WTC11 (cell line): ENCODE measurements at places on chromosomes 6 and 20. TPM values are rescaled to one million over a fixed set of nuclear protein-coding genes. Genes with fewer than 3 reads are reported as not detected.

DNA sequence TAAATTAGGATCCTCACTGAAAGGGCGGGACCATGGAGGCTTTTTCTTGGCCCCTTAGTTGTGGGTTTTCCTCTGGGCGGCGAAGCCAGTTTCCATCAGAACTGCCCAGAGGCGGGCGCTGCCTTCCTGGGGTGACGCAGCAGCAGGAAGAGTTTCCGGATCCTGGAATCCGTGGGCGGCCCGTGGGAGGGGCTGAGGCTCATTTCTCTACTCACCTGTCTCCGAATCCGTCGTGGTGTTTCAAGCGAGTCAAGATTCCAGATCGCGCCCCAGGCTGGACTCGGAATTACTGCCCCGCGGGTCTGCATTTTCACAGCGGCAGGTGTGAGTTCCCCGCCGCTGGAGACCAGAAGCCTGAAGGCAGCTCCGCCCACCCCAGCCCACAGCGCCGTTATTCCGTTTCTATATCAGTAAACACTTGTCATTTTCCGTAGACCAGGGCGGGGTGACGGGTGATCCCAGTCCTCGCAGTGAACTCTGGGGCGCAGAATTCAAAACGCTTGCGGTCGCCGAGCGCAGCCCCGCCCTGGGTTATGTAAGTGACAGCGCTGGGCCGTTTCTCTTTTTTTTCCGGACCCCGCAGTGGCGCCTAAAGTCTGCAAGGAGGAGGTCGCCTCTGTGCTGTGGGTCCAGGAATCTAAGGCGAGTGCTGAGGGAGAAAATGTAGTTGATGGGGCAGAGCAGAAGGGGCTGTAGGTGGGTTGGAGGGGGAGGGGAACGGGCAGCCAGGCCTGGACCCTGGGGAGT is 27.2 kb upstream of the POU5F1 start:
- peak; percentile 70 for DNase-seq

GRCh38 chr6:55777469-55777868 is 97.9 kb downstream of the BMP5 start:
- no peak for DNase-seq

DNA sequence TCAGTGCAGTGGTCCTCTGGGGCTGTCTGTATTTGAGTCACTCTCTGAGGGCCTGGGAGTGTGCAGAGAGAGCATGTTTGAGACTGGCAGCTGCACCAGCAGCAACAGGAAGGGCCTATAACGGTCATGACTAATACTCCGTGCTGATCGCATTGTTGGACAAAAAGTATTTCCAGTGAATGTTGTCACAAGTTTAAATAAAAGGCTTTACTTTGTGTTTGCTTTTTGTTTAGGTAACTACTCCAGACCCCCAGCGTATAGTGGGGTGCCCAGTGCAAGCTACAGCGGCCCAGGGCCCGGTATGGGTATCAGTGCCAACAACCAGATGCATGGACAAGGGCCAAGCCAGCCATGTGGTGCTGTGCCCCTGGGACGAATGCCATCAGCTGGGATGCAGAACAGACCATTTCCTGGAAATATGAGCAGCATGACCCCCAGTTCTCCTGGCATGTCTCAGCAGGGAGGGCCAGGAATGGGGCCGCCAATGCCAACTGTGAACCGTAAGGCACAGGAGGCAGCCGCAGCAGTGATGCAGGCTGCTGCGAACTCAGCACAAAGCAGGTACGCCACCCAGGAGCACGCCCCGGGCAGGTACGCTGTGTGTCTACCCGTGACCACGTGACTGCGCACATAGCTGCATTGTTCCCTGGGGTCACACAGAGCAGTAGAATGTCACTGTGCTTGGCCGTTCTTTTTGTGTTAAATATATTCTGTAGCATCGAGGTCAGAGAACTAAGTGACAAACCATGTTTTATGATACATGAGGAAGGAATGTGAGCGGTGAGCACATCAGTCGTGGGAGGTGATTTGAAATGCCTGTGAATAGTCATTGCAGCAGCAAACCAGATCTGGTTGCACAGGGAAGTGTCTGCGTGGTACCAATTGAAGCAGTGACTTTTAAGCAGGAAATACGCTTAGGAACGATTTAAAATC is 174.7 kb downstream of the TMEM242 start:
- DNase-seq: no peak

DNA sequence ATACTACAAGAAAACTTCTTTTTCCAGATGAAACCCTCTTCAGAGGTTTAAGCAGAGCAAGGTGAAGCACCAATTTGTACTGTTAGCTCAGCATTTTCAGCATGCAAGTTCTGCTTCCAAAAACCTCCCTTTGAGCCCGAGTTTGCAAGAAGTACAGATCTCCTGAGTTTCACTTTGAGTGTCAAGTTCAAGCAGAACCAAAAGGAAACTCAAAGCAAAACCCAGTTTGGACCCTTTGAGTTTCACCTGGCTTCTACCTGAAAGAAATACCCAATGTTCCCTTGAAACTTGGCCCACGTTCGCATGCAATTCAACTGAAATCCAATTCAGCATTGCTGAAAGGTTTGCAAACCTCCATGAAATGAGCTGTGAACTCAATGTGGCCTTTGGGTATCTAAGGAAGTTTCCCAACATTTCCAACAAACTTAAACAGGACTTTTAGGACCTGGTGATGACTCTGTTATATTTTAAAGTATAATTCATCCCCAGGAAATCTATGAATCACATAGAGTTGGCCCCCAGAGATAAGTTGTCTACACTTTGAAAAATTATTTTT is 62.9 kb upstream of the HBS1L start:
- no peak for DNase-seq

- DNase-seq: peak; percentile 75
These were observed 92.8 kb downstream of the CLIC5 start for GRCh38 chr6:45922728-45923351.

- DNase-seq: no peak
These were observed 28.5 kb downstream of the KDM1B start for GRCh38 chr6:18183766-18184165.

GRCh38 chr6:166988674-166989201 is 10.5 kb upstream of the CEP43 start:
- no peak for DNase-seq

DNA sequence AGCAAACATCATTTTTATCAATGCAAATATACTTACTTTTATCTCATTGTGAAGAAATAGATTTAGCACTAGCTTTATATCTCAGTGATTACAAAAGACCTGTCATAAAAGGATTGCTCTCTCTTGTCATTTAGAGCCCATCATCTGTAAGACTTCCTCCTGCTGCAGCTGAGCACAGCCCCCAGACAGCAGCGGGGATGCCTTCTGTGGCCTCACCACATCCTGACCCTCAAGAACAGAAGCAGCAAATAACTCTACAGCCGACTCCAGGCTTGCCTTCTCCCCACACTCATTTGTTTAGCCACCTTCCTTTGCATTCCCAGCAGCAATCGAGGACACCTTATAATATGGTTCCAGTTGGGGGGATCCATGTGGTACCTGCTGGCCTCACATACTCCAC is 127.0 kb upstream of the EDN1 start:
- DNase-seq: no peak

GRCh38 chr6:113353392-113353791 is 503.8 kb upstream of the MARCKS start:
- DNase-seq: no peak

DNA sequence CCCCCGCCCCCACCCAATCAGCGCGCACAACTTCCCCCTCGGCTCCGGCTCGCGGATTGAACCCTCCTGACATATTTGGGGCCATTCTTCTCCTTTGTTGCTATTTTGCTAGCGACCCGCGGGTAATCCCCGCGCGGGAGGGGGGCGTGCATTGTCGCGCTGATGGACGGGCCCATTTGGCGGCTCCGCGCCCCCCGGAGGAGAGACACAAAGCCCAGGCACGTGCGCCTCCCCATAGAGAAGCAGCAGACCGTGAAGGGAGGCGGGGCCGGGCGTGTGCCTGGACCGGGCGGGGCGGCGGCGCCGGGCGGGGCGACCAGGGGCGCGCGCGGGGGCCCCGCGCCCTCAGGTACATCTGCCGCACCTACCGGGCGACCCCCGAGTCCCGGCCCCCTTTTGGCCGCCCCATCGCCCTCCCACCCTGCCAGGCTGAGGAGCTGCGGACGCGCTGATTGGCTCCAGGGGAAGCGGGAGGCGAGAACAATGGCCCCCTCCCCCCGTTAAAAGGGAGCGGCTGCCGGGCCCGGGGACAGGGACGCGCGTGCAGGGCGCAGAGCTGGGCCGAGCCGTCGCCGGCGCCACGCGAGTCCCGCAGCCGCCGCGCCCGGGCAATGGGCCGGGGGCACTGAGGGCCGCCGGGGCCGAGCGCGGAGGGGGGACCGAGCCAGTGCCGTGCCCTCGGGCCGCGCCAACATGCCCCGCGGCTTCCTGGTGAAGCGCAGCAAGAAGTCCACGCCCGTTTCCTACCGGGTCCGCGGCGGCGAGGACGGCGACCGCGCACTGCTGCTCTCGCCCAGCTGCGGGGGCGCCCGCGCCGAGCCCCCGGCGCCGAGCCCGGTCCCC is at the start of gene INSM1:
INSM1 (plus strand) TSS at position 530 of the 843 bp plus-strand sequence; CDS start at position 694, 164 bp downstream.
- DNase-seq: peak; percentile 76

DNA sequence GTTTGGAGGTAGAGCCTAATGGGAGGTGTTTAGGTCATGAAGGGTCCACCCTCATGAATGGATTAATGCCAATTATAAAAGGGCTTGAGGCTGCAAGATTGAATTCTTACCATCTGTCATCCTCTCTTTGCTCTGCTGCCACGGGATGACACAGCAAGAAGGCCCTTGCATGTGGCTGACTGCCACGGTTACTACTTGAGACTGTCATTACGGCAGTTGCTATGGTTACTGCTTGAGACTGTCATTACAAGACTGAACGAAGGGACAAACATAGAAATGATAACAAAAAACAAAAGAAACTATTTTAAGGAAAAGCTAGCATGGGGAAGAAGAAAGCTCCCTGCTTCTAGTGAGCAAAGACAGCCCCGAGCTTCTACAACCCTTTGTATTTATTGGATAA is 715.0 kb downstream of the TFAP2A start:
- no peak for DNase-seq

GRCh38 chr6:163659803-163660202 is 245.3 kb downstream of the QKI start:
- DNase-seq: no peak

DNA sequence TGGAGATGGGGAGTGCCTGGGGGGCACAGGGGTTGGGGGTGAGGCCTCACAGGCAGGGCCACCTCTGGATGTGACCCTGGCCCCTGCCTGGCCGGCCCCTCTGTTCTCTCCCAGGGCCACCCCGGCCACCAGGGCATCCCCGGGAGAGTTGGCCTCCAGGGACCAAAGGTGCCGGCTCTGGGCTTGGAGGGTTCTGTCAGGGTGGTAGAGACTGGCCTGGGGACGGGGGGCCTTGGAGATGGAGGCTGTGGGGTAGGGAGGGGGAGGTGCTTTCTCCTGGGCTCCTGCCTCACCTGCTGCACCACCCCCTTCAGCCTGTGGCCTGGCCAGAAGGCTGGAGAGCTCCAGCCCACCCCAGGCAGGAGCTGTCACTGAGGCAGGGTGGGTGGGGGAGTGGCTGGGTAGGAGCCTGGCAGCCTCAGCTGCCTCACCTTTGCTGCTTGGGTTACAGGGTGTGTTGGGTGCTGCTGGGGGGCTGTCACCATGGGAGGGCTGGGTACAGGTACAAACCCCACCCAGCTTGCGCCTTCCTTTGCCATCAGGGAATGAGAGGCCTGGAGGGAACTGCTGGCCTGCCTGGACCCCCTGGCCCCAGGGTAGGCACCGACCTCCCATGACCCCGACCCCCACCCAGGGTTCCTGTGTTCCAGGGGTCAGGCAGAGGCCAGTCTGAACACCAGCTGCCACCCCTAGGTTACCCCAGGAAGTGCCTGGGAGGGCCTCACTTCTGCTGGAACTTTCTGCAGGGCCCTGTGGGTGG is 32.7 kb downstream of the COL20A1 start:
- no peak for DNase-seq

- DNase-seq: no peak
These were observed at the start of gene GTSF1L for GRCh38 chr20:43726811-43727338. Gene GTSF1L (minus strand): TSS chr20:43727002. CDS start chr20:43726694, 308 bp downstream.

DNA sequence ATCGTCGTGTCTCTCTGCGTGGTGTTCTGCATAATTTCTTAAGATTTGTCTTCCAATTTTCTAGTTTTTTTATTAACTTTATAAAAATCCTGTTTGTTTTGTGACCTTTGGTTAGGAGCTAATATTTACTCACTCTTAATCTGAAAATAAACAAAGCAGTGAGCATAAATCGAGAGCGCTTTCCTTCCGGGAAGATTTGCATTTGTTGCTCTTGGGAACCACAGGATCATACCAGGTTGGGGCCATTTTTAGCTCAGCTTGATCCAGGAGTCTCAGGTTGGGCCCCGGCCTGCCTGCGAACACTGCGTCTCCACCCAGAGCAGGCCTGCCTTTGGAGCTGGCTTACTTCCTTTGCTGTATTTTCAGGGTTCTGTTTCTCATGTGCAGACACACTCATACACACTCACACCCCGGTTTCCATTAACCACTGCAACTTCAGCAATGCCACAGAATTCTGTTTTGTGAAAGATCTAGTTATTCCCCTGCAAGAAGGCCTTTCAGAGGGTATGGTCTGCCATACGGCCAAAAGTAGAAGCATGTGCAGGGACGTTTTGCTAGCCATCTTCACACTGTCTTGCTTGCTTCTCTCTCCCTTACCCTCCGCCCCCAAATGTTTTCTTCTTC is 17.3 kb downstream of the BPHL start:
- DNase-seq: no peak

DNA sequence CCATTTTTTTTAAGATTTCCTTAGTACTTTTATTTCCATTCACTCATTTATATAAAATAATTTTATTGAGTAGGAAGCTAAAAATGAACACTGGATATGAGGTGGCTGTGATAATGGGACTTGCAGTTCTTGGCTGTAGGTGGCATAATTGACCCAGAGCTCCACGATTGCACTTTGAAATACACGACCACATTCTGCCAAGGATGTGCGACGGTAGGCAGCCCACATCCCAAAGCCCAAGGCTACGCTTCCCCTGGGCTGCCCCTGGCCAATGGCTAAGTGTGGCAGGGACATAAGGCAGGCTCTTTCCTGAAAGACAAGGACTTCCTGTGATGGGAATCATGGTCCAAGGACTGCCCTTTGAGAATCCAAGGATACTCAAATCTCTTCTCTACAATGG is 43.7 kb upstream of the ADTRP start:
- no peak for DNase-seq

Gene BTN1A1
- 0.14 to 0.15 TPM in 2 of 3 replicates, not detected in the other for total RNA-seq

Gene ENPP4
- 2.8 to 3.9 TPM (median 3.6 TPM) in 3 replicates for total RNA-seq

Gene SASH1
- total RNA-seq: 21.7 to 27.4 TPM (median 24.0 TPM) in 3 replicates

Gene LGSN
- 0.11 to 0.35 TPM (median 0.18 TPM) in 3 replicates for total RNA-seq

Gene KCNK16
- not detected in 3 replicates for total RNA-seq

Gene GPR63
- total RNA-seq: 7.4 to 7.8 TPM (median 7.8 TPM) in 3 replicates

Gene EXOC2
- total RNA-seq: 39.6 to 45.7 TPM (median 40.2 TPM) in 3 replicates

Gene BPIFB2
- 0.09 TPM in 3 replicates for total RNA-seq

Gene LHFPL5
- total RNA-seq: not detected in 3 replicates

Gene ANKRD66
- total RNA-seq: not detected in 3 replicates
